HT-29 (cell line): ENCODE measurements at places on chromosomes 3 and 15. TPM values are rescaled to one million over a fixed set of nuclear protein-coding genes. Genes with fewer than 3 reads are reported as not detected.

ZNF385D gene
- total RNA-seq = not detected in 2 replicates

ATP8B4 gene
- total RNA-seq = 0.66 and 0.68 TPM in 2 replicates

ACVR2B gene
- total RNA-seq = 3.0 and 5.2 TPM in 2 replicates

ETV5 gene
- 25.4 and 39.6 TPM in 2 replicates for total RNA-seq

TAGLN3 gene
- total RNA-seq = 0.08 TPM in 1 of 2 replicates, not detected in the other

TGM5 gene
- not detected in 2 replicates for total RNA-seq

INSYN1 gene
- not detected in 2 replicates for total RNA-seq

BCHE gene
- total RNA-seq = not detected in 2 replicates

RPL14 gene
- 332 and 345 TPM in 2 replicates for total RNA-seq

PPM1M gene
- total RNA-seq = 4.0 and 4.2 TPM in 2 replicates

SERINC4 gene
- not detected in 2 replicates for total RNA-seq

LRRC2 gene
- total RNA-seq = 0.52 and 0.84 TPM in 2 replicates

LMLN gene
- 1.1 and 1.3 TPM in 2 replicates for total RNA-seq

SCN11A gene
- total RNA-seq = not detected in 2 replicates

RLBP1 gene
- total RNA-seq = 0.18 TPM in 1 of 2 replicates, not detected in the other

SSUH2 gene
- 0.08 and 0.10 TPM in 2 replicates for total RNA-seq

LTK gene
- total RNA-seq = 0.05 TPM in 2 replicates

SPSB4 gene
- total RNA-seq = not detected in 2 replicates

CPLX3 gene
- 0.13 and 0.25 TPM in 2 replicates for total RNA-seq

TM4SF4 gene
- 903 and 981 TPM in 2 replicates for total RNA-seq

SLC30A4 gene
- 0.03 and 0.10 TPM in 2 replicates for total RNA-seq

ACTC1 gene
- total RNA-seq = not detected in 2 replicates

ADGRG7 gene
- 0.08 and 0.13 TPM in 2 replicates for total RNA-seq

SLC24A5 gene
- total RNA-seq = not detected in 2 replicates

SAMMSON gene
- total RNA-seq = not detected in 2 replicates

CELF6 gene
- total RNA-seq = 0.31 and 0.55 TPM in 2 replicates

DAZL gene
- not detected in 2 replicates for total RNA-seq

CCDC80 gene
- total RNA-seq = 0.29 and 0.41 TPM in 2 replicates

C15orf61 gene
- 5.4 and 9.6 TPM in 2 replicates for total RNA-seq

SLCO2A1 gene
- total RNA-seq = not detected in 2 replicates

AP3B2 gene
- total RNA-seq = not detected in 2 replicates

TFRC gene
- total RNA-seq = 234 and 253 TPM in 2 replicates

REC114 gene
- total RNA-seq = not detected in 2 replicates

LRTM1 gene
- not detected in 2 replicates for total RNA-seq

MINAR1 gene
- total RNA-seq = 0.25 and 0.42 TPM in 2 replicates

MST1R gene
- total RNA-seq = 60.3 and 64.4 TPM in 2 replicates

CHL1 gene
- not detected in 2 replicates for total RNA-seq

SIDT1 gene
- 4.8 and 5.5 TPM in 2 replicates for total RNA-seq

GNAT1 gene
- 0.18 TPM in 1 of 2 replicates, not detected in the other for total RNA-seq

CDHR4 gene
- 0.15 and 0.34 TPM in 2 replicates for total RNA-seq

CLDN11 gene
- 0.56 and 0.63 TPM in 2 replicates for total RNA-seq

TTLL13 gene
- 0.03 and 0.28 TPM in 2 replicates for total RNA-seq

ZNF80 gene
- not detected in 2 replicates for total RNA-seq

LYZL4 gene
- not detected in 2 replicates for total RNA-seq

LIPH gene
- total RNA-seq = 5.3 and 11.6 TPM in 2 replicates

STXBP5L gene
- total RNA-seq = not detected in 2 replicates

LSAMP gene
- total RNA-seq = not detected in 2 replicates

RHOV gene
- total RNA-seq = 30.4 and 33.5 TPM in 2 replicates

PARP15 gene
- not detected in 2 replicates for total RNA-seq

UBAP1L gene
- total RNA-seq = 0.74 and 1.4 TPM in 2 replicates

SMCO1 gene
- not detected in 2 replicates for total RNA-seq

ZNF502 gene
- 0.23 and 0.79 TPM in 2 replicates for total RNA-seq

TFDP2 gene
- total RNA-seq = 25.6 and 29.4 TPM in 2 replicates

GOLGA8J gene
- not detected in 2 replicates for total RNA-seq

GP9 gene
- total RNA-seq = not detected in 2 replicates

ANKRD34C gene
- total RNA-seq = not detected in 2 replicates
